Suprapubic skin (tissue), 4 donors: ENCODE measurements at places on chromosomes 5 and 9.

- no peak for DNase-seq
- H3K4me1 ChIP-seq: no peaks in the 10 kb centered on the region
- no peaks in the 10 kb centered on the region for H3K36me3 ChIP-seq
- no peaks in the 10 kb centered on the region for H3K27me3 ChIP-seq
Measured at GRCh38 chr5:159705948-159706347, 210.3 kb upstream of the ADRA1B start.

GRCh38 chr9:73437758-73438157 lies 286.1 kb downstream of the ANXA1 start:
- no peak overlapping the region for H3K27ac ChIP-seq
- no peaks in the 10 kb centered on the region for H3K27me3 ChIP-seq
- DNase-seq: no peak
- H3K4me3 ChIP-seq: no peak overlapping the region
- H3K4me1 ChIP-seq: no peaks in the 10 kb centered on the region
- H3K36me3 ChIP-seq: no peaks in the 10 kb centered on the region

GRCh38 chr5:113038714-113039113 lies 62.1 kb downstream of the DCP2 start:
- no peak overlapping the region for H3K4me3 ChIP-seq
- no peak overlapping the region for H3K27ac ChIP-seq
- H3K27me3 ChIP-seq: no peaks in the 10 kb centered on the region
- H3K36me3 ChIP-seq: peaks cover 55% of the 10 kb centered on the region

GRCh38 chr9:72048850-72049249 lies 11.6 kb downstream of the C9orf57 start:
- H3K27me3 ChIP-seq: no peaks in the 10 kb centered on the region
- H3K36me3 ChIP-seq: no peaks in the 10 kb centered on the region
- H3K4me3 ChIP-seq: no peak overlapping the region
- H3K27ac ChIP-seq: no peak overlapping the region
- no peak for DNase-seq
- H3K4me1 ChIP-seq: no peaks in the 10 kb centered on the region

DNA sequence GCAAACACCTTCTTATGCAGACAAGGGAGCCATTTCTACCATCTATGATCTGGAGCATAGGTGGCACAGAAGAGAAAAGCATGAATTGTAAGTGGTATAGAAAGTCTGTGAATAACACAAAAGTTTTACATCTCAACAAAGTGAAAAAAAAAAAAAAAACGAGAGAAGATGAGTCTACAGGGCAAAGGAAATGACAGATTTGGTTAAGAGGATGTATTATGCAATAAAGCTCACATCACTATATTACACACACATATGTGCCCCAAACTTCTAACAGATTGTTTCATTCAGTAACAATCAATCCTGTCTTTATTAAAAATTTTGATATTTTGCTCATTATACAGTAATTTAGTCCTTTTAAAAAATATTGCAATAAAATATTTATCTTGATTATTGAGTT lies 49.8 kb downstream of the CERT1 start:
- H3K27me3 ChIP-seq: no peaks in the 10 kb centered on the region
- no peak for DNase-seq
- H3K27ac ChIP-seq: no peak overlapping the region
- no peaks in the 10 kb centered on the region for H3K36me3 ChIP-seq

GRCh38 chr5:44665101-44665701 lies 143.5 kb upstream of the MRPS30 start:
- no peak for DNase-seq
- H3K27me3 ChIP-seq: no peaks in the 10 kb centered on the region
- no peaks in the 10 kb centered on the region for H3K4me1 ChIP-seq
- H3K36me3 ChIP-seq: no peaks in the 10 kb centered on the region
- no peak overlapping the region for H3K4me3 ChIP-seq

DNA sequence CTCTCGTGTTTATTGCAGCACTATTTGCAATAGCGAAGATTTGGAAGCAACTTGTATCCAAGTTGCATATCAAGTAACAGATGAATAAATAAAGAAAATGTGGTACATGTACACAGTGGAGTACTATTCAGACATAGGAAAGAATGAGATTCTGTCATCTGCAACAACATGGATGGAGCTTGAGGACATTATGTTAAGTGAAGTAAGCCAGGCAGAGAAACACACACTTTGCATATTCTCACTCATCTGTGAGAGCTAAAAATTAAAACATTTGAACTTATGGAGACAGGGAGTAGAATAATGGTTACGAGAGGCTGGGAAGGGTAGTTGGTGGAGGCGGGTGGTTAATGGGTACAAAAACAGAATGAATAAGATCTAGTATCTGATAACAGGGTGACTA lies 56.3 kb downstream of the COX7C start:
- H3K36me3 ChIP-seq: no peaks in the 10 kb centered on the region
- H3K4me1 ChIP-seq: no peaks in the 10 kb centered on the region
- H3K27ac ChIP-seq: no peak overlapping the region
- no peak overlapping the region for H3K4me3 ChIP-seq
- no peaks in the 10 kb centered on the region for H3K27me3 ChIP-seq
